ENCODE measurements at places on chromosomes 7 and 10.

DNA sequence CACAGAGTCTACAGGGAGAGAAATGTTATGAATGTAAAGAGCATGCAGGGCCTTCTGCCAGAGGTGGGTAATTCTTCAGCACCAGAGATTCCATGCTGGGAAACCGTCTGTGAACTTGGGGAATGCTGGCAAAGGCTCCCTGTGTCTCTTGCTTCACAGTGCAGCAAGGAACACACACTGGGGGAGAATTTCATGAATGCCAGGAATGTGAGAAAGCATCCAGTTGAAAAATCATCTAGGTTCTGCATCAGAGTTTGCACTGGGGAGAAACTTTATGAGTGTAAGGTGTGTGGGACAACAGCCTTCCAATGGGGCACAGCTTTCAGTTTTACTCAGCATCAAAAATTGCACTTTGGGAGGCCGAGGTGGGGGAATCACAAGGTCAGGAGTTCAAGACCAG, 224.3 kb upstream of the IGFBP3 start:
- no peak for DNase-seq

GRCh38 chr7:134527979-134528371, 608 bp downstream of the AKR1B10 start:
- no peak for DNase-seq

GRCh38 chr10:121007264-121007663, 156.1 kb downstream of the WDR11 start:
- no peak for DNase-seq

DNA sequence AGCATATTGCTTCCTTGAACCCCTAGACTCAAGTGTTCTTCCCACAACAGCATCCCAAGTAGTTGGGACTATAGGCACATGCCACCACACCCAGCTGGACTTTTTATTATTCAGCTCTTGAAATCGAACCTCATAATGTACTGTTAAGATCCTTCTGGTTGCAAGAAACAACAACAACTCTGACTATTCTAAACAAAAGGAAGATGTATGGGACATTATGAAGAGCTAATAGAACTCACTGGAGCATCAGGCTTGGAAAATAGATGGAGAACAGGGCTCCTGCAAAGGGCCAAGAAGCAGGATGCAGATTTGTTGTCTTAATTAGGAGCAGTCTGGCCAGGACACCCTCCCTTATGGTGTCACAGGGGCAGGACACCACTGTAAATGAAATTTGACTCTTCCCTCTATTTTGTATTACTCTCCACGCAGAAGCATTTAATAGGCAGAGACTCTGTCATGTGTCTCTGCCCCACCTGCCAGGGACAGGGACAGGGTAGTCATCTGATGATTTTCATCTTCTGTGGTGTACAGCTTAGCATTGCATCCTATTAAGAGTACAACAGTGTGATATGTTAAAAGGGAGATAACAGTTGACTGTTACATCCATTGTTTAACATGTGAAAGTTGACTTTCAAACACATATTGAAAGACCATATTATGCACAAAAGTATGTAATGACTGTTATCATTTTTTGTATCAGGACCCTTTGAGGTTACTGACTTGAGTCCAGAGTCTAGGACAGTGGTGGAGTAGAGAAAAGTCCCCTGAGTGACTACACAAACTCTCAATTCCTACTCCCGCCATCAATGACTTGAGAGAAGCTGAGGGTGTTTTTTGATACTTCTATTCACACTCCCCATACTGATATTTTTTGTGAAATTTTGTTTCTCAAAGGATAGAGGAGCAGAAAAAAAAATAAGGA, 157.3 kb downstream of the LRRC4 start:
- no peak for DNase-seq

- no peak for DNase-seq
These were observed 128.5 kb upstream of the PRR15 start for GRCh38 chr7:29435167-29435566.

- no peak for DNase-seq
These were observed 112.5 kb downstream of the PDE1C start for GRCh38 chr7:31957756-31958155.

- no peak for DNase-seq
These were observed 107.1 kb downstream of the DLG5 start for GRCh38 chr10:77819210-77820112.

DNA sequence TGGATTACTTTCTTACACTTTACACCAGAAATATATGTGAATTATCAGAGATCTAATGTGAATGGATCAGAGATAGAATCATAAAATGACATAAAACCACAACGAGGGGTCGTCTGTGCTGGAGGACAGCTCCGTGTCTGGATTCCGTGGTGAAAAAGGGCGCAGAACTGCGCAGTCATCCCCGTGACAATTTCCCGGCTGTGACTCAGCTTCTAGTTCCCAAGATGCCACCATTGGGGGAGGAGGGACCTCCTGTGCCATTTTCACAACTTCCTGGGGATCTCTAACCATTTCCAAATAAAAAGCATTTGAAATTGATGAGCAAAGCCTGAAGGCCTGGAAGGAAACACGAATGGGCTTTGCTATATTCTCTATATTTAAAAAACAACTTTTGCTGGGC, 72.1 kb downstream of the PDGFA start:
- DNase-seq = no peak

- no peak for DNase-seq
These were observed 6.5 kb downstream of the GDI2 start for GRCh38 chr10:5806745-5807144.
